Caco-2 (cell line): ENCODE measurements at places on chromosomes 12 and 14. TPM values are rescaled to one million over a fixed set of nuclear protein-coding genes. Genes with fewer than 3 reads are reported as not detected.

GRCh38 chr14:95520346-95520745, 3.9 kb upstream of the SYNE3 start:
- DNase-seq: no peak

GRCh38 chr14:23095196-23096108, at the start of gene C14orf119:
Gene C14orf119, plus strand, starts transcription at chr14:23095505. Its CDS starts 2,154 bp downstream, at chr14:23097659.
- DNase-seq: peak; percentile 99

GRCh38 chr14:83607682-83608081, 1922.3 kb upstream of the FLRT2 start:
- no peak for DNase-seq

DNA sequence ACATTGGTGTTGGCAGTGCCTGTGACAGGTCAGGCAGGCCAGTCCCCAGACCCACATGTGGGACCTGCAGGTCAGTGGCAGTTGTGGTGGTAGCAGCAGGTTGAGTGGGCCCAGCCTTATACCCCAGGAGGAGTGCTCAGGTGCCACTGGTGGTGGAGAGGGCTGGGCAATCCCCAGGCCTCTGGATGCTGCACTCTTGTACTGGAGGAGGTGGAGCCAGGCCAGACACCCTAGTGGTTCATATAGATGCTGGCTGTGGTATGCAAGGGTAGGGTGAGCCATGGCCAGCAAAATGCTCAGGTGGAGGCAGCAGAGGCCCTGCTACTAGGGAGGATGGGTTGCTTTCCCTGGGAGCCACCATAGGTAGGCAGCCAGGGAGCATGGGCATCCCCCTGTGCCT, 190.4 kb upstream of the TMPO start:
- DNase-seq: no peak

Gene APOF
- total RNA-seq: 0.18 and 0.23 TPM in 2 replicates

DNA sequence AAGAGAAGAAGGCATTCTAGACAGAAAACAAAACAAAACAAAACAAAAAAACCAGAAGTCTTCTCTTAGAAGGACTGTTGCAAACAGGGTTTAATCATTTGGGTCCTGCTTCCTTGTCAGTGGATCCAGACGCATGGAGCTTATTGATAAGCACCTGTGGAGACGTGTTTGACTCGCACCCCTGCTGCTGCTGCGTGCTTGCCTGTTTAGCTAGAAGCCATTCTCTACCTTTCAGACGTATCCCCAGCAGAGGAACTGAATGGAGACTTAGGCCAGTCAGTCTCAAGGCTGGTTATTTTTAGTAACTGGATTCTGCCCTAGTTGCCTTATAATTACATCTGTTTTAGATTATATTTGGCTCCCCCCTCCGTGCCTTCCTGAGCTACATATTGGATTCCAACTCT, 186.1 kb upstream of the EEA1 start:
- no peak for DNase-seq

DNA sequence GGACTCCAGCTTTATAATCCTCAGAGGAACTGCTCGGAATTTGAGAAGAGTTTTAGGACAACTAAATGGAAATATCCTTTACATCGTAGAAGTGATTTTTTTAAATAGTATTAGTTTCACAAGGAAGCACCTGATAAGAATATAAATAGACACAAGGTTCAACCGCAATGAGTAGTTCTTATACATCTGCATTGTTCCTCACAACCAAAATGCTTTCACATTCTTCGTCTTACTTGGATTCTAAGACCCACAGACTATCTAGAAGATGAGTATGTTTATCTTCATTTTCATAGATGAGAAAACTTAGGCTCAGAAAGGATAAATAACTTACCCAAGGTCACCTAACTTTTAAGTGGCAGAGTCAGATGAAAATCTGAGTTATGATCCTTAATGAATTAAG, 469.0 kb downstream of the GALC start:
- DNase-seq: no peak

DNA sequence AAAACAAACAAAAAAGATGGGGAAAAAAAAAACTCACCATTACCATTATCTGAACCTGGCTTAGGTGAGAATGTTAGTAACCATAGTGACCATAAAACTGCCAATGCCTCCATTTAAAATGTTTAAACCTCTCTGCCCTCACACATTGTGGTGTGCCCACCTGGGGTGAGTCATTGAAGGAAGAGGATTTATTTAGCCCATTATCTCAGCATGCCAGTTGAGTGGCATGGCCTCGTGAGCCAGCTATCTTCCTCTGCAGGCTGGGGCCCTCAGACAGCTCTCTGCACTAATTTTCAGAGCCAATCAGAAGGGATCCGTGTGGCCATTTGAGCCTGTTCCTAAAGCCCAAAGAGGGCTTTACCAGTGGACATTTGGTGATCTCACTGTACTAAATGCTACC, 81.8 kb upstream of the CCDC198 start:
- DNase-seq: no peak

DNA sequence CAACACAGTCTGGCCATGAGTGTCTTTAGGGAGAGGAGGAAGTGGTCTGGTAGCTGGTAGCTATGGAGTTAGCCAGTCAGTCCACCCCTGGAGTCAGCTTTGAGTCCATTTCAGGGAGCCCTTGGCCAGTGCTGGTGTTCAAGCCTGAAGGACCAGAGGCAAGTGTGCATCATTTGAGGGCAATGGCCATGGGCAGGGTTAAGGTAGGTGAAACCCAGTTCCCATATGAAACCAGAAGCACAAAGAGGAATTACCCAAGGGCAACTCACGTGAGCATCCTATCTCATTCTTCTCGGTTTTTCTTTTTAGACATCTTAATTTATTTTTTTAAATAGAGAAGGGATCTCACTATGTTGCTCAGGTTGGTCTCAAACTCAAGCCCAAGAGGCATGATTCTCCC, 61.3 kb upstream of the ACTN1 start:
- no peak for DNase-seq

- DNase-seq: no peak
These were observed 4.1 kb upstream of the ACTN1 start for GRCh38 chr14:68983191-68983590.

Gene TEX22
- total RNA-seq: 0.86 and 0.91 TPM in 2 replicates

DNA sequence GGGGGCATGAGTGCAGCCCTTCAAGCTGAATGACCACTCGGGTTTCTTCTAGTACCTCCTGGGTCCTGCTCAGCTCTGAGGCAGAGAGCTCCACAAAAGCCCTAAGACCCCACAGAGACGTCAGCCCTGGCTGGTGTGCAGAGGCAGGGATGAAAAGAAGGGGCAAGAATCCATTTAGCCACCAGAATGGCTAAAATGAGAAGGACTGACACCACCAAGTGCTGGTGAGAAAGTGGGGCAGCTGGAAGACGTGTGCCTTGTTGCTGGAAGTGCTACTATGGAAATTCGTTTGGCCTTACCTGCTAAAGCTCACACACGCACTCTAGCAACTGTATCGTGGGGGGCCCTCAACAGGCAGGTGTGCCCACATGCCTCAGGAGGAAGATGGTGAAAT, 26.7 kb downstream of the RILPL1 start:
- DNase-seq: no peak

GRCh38 chr14:36950812-36951211, 221.6 kb downstream of the SLC25A21 start:
- no peak for DNase-seq

Gene MYO1H
- 0.18 TPM in 1 of 2 replicates, not detected in the other for total RNA-seq

GRCh38 chr12:14910090-14910915, 24.6 kb upstream of the MGP start:
- DNase-seq: no peak

Gene SLC10A1
- total RNA-seq: 2.6 and 3.8 TPM in 2 replicates

- DNase-seq: no peak
These were observed 1.0 kb upstream of the SERPINA3 start for GRCh38 chr14:94611179-94611578.

Gene NRIP2
- total RNA-seq: not detected in 2 replicates

DNA sequence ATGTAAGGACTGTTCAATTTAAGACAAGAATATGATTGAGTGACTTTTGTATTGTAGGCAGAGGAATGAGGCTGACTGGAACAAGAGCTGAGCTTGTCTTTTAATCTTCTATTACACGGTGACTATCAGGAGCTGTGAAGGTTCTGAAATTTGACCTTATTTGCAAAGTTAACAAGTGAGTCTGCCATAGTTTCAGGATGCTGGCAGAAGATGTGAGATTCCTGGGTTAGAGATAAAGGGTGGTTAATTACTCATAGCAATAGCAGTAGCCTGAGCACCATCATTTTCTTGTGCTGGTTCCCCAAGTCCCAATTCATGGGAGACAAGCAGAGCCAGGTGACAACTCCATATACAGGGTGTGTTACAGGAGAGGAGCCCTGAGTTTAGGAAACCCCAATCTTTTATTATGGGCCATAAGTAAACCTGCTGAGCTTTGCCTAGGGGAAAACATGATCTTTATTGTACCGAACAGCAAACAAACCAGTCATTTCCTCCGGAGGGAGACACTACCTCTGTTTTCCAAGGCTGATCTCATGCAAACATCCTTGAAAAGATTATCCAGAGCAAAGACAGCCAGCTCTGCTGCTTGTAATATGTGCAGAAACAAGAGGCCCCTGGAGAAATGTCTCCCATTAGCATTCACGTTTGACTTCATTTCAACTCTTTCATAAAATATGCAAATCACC, 51.7 kb upstream of the DDX11 start:
- DNase-seq: peak; percentile 36

- no peak for DNase-seq
These were observed 11.5 kb upstream of the RASSF3 start for GRCh38 chr12:64598831-64599230.

GRCh38 chr14:63468294-63468693, 74.9 kb downstream of the PPP2R5E start:
- DNase-seq: no peak

DNA sequence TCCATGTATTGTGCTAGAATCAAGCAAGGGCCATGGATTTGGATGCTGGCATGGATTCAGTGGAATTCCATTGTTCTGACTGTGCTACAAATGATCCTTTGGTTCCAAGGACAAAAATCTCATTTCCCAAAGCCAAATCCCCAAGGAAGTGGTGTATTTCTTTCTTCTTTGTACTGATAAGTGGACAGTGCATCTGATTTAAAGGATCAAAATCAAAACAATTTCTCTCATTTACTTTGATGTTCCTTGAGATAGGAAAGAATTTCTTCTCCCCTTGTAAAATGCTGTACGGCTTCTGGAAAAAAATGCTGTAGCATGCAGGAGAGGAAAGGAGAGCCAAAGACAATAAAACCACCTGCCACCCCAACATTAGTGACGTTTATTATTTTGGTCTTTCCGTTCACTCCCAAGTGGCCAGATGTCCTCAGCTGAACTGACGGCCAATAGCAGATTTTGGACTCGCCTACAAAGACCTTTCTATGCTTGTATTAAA, 185.7 kb downstream of the PRKD1 start:
- no peak for DNase-seq

- DNase-seq: no peak
These were observed 39.3 kb downstream of the ANO2 start for GRCh38 chr12:5905757-5906156.

Gene VDR
- total RNA-seq: 13.6 and 15.4 TPM in 2 replicates

Gene INSM2
- total RNA-seq: 0.14 TPM in 1 of 2 replicates, not detected in the other

DNA sequence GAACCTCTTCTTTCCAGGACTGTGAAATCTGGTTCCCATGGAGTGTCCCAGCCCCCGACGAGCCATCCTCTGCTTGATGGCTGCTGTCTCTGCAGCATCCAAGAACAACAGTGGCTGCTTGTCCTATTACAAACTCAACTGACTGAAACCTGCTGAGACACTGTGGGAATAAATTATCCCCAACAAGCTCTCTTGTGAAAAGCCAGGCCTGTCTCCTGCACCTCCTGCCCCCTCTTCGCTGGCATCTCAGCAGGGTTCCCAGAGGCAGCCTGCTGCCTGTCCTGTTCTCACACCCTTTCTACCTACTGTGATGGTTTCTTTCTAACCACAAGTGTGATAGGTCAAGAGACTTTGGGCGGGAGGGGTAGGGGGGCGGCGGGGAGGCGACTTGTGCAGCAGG, 180.2 kb downstream of the TSPAN9 start:
- no peak for DNase-seq

Gene OTOGL
- total RNA-seq: 0.39 and 0.72 TPM in 2 replicates

DNA sequence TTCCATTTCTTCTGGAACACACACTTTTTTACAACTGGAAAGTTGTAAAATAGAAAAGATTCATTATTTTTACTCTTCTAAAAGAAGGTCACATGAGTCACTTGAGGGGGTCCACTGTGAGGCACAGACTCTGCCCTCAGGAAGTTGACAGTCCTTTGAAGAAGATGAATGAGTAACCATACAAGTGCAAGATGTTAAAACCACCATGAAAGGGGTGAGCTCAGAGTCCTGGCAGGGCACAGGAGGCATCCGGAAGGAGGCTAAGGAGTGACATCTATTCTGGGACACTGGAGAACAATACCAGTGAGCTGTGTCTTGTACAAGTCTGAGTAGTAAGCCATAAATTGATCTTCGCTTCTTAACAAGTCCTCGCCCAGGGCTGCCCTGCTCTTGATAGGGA, 126.0 kb upstream of the FRMD6 start:
- no peak for DNase-seq

Gene AVPR1A
- total RNA-seq: not detected in 2 replicates

Gene FAM90A1
- total RNA-seq: 0.14 and 0.34 TPM in 2 replicates

DNA sequence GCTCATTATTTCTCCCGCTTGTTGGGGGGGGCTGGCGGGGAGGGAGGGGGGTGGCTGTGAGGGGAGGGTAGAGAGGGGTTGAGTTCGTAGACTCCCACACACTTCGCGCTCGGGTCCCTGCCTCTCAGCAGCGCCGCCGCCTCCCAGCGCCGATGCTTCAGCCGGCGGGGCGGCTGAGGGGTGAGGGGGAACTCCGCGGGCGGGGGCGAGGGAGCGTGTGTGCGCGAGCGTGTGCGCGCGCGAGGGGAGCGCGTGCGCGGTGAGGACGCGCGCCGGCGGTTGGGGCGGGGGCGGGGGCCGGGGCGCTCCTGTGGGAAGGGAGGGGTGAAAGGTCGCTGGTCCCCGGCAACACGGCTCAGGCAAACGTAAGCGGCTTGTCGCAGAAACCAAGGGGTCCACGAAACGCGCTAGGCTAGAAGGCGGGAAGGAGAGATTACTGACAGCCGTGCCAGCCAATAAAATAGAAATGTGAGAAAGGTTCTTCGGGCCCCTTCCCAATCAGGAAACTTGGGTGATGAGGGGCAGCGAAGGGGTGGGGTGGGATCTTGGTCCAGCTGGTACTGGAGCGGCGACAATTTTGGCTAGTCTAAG, 343 bp upstream of the NOVA1 start:
- peak; percentile 65 for DNase-seq

DNA sequence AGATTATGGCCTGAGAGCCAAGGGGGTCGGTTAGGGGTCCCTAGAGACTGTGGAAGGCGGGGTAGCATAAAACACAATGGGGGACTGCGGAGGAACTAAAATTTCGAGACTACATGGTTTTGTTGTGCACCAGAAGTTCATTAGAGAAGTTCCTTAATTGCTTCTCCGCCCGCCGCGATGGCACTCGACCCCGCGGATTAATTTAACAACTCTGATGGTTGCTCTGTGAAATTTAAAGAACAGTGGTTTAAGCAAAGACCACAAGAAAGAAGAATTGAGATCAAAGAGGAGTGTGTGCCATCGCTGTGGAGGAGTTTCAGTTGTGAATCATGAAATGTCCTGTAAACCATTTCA, 1.4 kb upstream of the CCDC88C start:
- DNase-seq: no peak

- DNase-seq: no peak
These were observed 78.9 kb upstream of the MAP1LC3B2 start for GRCh38 chr12:116480210-116480810.

GRCh38 chr12:30764251-30764650, 9.5 kb upstream of the CAPRIN2 start:
- no peak for DNase-seq

Gene KIF26A
- total RNA-seq: 4.2 and 5.5 TPM in 2 replicates
